ENCODE measurements at places on chromosomes 1 and 21.

DNA sequence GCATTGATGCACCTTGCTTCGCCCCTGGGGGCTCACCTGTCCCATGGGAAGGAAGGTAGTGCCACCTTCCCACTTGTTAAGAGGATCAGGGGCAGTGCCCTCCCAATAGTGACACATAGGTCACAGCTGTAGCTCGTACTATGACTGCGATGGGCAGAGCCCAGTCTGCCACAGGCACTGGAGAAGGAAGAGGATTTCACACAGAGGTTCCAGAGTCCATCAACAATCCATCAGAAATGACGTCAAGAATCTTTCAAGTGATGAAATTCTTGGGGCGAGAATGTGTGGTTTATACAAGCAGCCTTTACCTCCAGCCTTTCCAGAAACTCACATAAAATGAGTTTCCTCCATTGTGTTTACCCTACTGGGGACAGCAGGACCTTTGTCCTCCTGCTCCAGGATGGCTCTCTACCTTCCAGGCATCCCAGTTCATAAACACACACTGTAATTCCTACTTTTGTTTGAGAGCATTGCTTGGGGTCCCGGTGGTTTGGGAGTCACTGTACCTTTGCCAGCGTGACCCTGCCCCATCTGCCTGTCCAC lies 260.6 kb upstream of the VAMP3 start:
- no peak for DNase-seq

DNA sequence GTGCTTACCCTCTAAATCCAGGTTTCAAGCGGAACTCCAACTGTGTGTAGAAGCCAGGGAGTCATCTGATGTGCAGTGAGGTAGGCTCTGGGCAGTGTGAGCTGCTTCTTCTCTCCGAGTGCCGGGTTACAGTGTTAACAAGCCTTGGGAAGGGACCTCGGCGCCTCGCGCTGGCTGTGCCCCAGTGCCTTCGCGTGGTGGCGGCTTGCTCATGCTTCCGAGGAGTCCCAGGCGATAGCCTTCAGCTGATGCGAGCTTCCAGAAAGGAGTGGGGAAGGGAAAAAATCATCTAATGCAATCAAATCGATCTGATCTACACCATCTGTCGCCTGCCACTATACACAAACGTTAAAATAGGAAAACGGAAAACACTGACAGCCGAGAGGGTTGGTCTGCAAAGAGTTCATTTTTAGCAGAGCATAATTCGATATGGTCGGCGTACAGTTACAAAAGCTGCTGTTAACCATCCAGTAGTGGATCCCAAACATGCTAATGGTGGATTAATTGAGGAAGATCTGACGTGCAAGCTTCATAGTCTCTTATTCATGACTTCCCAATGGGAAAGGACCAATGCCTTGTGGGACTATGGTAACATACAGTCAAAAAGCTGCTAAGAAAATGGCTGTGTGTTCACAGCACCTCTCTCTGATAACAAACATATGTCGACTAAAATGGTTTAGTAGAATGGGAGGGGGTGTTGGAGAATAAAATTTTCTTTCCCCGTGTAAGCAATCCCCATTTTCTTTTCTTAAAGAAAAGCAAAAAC lies 128.7 kb upstream of the DPYD start:
- DNase-seq, result no peak

DNA sequence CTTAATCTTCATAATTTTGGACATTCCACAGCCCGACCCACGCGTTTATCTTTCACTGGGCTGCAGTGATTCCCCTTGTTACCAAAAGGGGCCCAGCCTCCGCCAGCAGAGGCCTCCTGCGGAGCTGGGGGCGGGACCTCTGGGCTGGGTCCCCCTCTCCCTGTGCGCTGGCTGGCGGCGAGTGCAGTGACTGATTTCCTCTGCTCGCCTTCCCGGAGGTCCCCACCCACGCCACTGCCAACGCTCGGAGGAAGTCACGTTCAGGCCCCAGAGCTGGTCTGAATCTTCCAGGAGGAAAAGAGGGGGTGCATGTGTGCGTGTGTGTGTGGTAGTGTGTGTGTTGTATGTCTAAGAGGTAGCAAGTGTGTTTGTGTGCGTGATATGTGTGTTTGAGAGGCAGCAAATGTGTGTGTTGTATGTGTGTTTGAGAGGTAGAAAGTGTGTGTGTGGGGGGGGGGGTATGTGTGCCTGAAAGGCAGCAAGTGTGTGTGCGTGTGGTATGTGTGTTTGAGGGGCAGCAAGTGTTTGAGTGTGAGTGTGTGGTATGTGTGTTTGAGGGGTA lies 35.0 kb upstream of the JAK1 start:
- peak; percentile 45 for DNase-seq

- DNase-seq, result no peak
These were observed 37.2 kb downstream of the SLC37A1 start for GRCh38 chr21:42550817-42551216.

GRCh38 chr1:96331596-96331995 lies 390.0 kb upstream of the PTBP2 start:
- DNase-seq, result no peak

DNA sequence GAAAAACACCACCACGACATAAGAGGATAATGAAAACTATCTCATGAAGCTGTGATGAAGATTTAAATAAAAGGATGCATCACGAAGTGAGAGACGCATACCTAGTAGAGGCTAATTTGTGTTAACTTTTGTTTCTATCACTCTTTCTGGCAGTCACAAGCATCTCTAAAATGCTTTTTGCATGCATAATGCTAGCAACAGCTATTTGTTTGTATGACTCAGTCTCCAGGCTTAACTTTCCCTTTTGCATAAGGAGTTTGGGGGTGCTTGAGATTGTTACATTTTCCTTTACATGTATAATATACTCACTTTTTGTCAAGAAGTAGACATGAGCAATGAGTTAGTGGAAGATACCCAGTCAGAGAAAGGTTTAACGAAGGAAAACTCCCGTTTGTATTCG lies 385.4 kb downstream of the DISC1 start:
- no peak for DNase-seq

- DNase-seq, result no peak
These were observed 72.0 kb downstream of the SYT6 start for GRCh38 chr1:114081437-114082303.

DNA sequence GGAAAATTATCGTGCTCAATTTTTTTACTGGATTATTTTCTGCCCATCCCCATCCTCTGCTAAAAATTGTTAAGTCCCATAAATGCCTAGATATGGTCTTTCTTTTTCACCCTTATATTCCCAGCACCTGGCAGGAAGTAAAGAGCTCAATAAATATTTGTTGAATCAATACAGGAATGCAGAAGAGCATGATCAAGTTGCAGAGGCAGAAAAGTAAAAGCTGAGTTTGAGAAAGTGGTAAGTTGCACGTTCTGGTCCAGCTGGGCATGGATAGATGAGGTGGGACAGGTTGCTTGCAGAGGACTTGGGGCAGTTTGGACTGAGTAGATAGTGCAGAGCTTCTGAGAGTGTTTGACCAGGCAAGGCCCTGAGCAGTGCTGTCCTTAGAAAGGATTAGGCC lies 40.1 kb downstream of the ZNF281 start:
- DNase-seq, result no peak

DNA sequence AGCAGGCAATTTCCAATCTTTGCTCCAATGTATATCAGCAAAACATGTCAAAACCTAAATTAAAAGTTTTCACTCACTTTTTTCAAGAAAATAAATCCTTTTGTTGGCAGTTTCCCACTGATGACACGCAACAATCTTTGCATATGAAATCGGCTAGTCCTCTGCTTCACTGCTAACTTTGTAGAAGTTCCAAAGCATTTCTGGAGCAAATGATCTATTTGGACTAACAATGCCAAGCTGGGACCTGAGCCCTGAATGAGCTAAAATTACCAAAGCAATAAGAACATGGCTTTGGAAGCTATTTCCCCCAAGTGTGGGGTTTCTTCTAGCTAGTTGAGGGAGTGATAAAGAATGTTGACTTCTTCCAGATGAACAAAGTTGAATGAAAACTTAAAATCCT lies 5.1 kb downstream of the BEND5 start:
- no peak for DNase-seq

- no peak for DNase-seq
These were observed 45.9 kb downstream of the CHD5 start for GRCh38 chr1:6134206-6134605.

DNA sequence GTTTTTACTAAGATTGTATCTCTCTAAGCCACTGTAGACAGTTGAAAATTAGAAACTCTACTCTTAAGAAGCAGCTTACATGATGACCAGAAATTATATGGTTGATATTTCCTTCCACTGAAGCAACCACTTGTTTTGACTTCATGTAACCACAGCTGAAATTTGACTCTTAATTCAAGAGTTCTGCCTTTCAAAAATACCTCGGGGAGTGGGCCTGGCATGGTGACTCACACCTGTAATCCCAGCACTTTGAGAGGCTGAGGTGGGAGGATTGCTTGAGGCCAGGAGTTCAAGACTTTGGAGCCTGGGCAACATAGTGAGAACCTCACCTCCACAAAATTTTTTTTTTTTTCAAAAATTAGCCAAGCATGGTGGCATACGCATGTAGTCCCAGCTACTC lies 4.3 kb downstream of the AMPD1 start:
- DNase-seq, result no peak

GRCh38 chr21:25360593-25360992 lies 246.7 kb downstream of the MRPL39 start:
- DNase-seq, result no peak

- no peak for DNase-seq
These were observed 125.5 kb upstream of the HNRNPU start for GRCh38 chr1:244989813-244990212.

GRCh38 chr1:101346419-101346818 lies 109.6 kb downstream of the S1PR1 start:
- no peak for DNase-seq

GRCh38 chr1:70518106-70518505 lies 107.0 kb downstream of the CTH start:
- DNase-seq, result no peak

DNA sequence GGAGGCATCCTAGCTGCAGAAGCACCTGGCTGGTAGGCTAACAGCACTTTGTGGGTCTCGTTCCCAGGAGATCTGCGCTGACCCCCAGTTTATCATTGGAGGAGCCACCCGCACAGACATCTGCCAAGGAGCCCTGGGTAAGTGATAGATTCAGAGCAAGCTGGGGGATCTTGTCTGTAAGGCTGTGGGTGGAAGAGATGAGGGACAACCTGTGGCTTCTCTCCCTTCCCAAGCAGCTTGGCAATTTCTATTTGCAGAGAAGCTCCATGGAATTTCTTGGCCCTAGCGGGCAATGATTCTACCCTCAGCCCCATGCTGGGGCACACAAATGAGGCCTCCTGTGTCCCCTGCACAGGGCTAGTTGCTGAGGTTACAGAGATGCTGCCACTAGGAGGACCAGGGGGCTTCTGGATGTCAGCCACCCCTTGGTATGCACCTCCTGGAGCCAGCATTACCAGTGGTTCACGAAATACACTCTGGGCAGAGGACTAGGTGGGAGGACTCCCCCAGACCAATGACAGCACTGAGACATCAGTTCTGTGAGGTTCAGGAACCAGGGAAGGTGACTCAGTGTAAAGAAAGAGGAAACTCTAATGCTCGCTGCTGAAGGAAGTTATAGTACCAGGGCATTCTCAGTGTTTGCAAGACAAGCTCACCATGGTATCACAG lies 5.5 kb downstream of the CAPN2 start:
- DNase-seq, result no peak

GRCh38 chr1:63917571-63918417 lies 144.0 kb downstream of the ROR1 start:
- DNase-seq, result no peak

- DNase-seq, result no peak
These were observed 22.8 kb downstream of the ALG14 start for GRCh38 chr1:95049935-95050334.

DNA sequence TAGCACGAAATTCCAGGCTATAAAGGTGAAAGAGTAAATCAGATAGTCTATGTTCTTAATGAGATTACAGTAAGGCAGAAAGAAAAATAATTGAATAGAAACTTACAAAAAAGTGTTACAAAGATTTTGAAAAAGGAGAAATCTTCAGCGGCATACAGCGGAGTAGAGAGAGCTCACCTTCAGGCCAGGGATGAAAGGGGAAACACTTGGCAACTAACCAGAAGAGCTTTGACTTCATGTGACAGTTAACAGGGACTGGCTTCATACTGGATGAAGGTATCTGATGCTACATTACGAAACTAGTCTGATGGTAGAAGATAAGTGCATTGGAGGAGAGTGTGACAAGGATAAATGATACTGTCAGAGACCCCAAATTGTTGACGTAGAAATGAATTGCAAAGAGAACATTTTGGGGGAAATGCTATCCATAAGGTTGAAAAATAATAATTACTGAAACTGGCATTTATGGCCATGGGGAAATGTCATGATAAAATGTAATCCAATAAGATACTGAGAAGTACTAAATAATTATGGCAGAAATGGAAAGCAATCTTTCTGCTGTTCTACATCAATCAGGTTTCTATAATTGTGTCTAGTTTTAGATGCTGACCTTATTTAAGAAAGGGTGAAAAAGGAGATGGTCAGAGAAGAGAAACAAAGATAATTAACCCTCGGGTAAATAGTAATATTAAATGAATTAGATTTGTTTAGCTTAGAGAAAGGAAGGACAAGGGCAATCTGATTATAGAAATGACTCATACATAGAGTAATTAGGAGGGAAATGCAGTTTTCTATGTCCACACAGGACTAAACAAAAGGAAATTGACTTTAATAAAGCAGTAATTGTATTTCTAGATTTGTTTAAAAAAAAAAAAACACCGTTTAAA lies 808.7 kb downstream of the NCAM2 start:
- DNase-seq, result no peak

DNA sequence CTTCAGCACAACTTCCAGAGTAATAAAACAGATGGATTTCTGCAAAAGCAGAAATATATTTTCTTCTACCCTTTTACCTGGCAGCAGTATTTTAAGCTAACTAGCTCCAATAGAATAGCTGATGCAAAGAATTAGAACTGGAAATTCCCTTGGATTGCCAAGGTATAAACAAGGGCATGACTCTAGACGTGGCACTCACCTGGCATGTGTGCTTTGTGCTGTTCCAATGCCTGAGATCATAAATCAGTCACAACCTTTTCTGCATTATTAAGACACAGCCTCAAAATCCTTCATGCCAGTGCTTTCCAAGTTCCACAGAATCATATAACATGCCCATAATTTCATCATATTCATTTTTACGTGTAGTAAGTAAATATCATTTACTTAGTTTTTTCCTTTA lies 1048.7 kb downstream of the ADGRL2 start:
- DNase-seq, result no peak

GRCh38 chr1:236181059-236181458 lies 38.7 kb downstream of the GPR137B start:
- DNase-seq, result no peak
